Esophagus squamous epithelium (tissue), 5 donors: ENCODE measurements at places on chromosomes 11 and 22.

- DNase-seq = no peak
Observed at GRCh38 chr11:35427071-35427470, 7.7 kb upstream of the SLC1A2 start.

GRCh38 chr11:112861356-112861755, 99.9 kb upstream of the NCAM1 start:
- DNase-seq = no peak

GRCh38 chr11:65479184-65480145, 19.4 kb upstream of the MALAT1 start:
- no peak for DNase-seq

- no peak for DNase-seq
Observed at GRCh38 chr22:21641417-21641788, 699 bp upstream of the SDF2L1 start.

DNA sequence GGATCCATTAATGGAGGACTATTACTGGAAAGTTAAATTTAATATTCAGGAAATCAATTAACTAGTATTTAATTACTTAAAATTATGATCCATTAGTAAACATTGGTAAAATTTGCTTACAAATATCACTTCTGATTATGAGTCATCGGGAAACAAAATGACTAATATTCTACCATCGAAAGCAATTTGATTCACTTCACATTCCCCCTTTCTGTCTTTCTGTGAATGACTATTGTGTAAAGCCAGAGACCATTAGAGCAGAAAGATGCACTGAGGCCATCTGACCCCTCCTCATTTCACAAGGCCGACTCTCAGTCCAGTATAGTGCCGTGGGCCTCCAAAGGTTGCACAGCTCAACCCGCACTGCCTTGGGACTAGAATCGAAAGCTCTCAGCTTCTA, 619.0 kb downstream of the OPCML start:
- DNase-seq = no peak

- no peak for DNase-seq
Observed at GRCh38 chr22:43198936-43199335, 12.0 kb upstream of the TTLL12 start.
